Activated naive CD8-positive, alpha-beta T cell treated with anti-CD3 and anti-CD28 coated beads for 36 hours (primary cell): ENCODE measurements at places on chromosomes 7 and 10. TPM values are rescaled to one million over a fixed set of nuclear protein-coding genes. Genes with fewer than 3 reads are reported as not detected.

- H3K27me3 ChIP-seq, result peaks cover 5% of the 10 kb centered on the region
- H3K4me1 ChIP-seq, result no peaks in the 10 kb centered on the region
- no peak for DNase-seq
Measured at GRCh38 chr10:49299816-49300139, 808 bp downstream of the C10orf71 start.

- no peak overlapping the region for H3K4me3 ChIP-seq
- H3K27me3 ChIP-seq, result peaks cover 36% of the 10 kb centered on the region
- no peak overlapping the region for H3K27ac ChIP-seq
- no peak for DNase-seq
Measured at GRCh38 chr10:59702347-59702746, 7.3 kb downstream of the SLC16A9 start.

- H3K27me3 ChIP-seq, result no peaks in the 10 kb centered on the region
- no peak for DNase-seq
- H3K4me3 ChIP-seq, result no peak overlapping the region
- no peaks in the 10 kb centered on the region for H3K36me3 ChIP-seq
- H3K4me1 ChIP-seq, result no peaks in the 10 kb centered on the region
Measured at GRCh38 chr10:85648279-85648754, 718.3 kb downstream of the GRID1 start.

- H3K36me3 ChIP-seq, result no peaks in the 10 kb centered on the region
- no peaks in the 10 kb centered on the region for H3K27me3 ChIP-seq
- no peak for DNase-seq
- H3K27ac ChIP-seq, result no peak overlapping the region
- no peak overlapping the region for H3K4me3 ChIP-seq
- peaks cover 20% of the 10 kb centered on the region for H3K4me1 ChIP-seq
Measured at GRCh38 chr10:110461088-110461487, 36.6 kb upstream of the DUSP5 start.

NUTM2A gene
- 0.47 TPM for total RNA-seq

HIBADH gene
- 18.5 TPM for total RNA-seq
